GM19239 (cell line): ENCODE measurements at places on chromosomes 16 and 17.

- DNase-seq, result no peak
These were observed 187.0 kb downstream of the SEC14L1 start for GRCh38 chr17:77327566-77328464.

GRCh38 chr16:89795676-89796075 is 20.8 kb downstream of the FANCA start:
- no peak for DNase-seq

- no peak for DNase-seq
These were observed 24.1 kb downstream of the AXIN2 start for GRCh38 chr17:65537343-65537844.

DNA sequence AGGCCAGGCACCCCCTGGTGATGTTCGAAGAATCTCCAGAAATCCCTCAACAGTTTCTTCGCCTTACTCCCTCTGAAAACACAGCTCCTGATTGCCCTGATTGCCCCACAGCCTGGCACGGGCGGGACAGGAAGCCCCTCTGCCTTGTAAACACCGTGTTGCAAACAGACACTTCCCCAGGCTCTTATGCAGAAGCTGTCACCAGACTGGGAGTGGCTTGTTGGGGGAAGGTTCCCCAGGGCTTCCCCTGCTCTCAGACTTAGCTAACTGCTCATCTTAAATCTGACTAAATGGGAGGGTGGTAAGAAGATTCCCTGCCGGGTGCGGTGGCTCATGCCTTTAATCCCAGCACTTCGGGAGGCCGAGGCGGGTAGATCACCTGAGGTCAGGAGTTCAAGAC is 11.2 kb downstream of the PIK3R5 start:
- no peak for DNase-seq

DNA sequence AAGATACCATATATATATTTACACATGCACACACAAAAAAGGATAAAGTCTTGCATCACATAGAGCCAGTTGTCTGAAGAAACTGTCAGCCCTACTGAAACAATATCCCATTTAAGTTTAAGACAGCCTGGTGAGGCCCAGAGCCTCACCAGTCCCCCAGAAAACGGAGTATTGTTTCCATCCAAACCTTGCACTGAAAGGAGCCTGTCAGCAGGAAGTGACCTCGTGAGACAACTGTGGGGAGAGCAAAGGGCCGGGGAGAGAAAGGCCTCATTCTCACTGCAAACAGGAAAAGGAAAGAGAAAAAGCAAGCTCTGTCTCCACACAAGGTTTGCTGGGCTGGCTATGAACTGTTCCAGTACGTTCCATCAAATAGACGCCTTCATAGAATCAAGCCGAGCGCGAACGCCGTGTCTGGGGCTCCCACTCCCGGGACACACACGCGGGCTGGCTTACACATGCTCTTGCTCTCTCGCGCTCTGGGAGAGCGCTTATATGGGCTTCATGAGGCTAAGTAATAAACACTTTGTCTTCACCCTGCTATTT is 44.4 kb upstream of the ZFHX3 start:
- no peak for DNase-seq

- DNase-seq, result no peak
These were observed 78.2 kb downstream of the CCDC182 start for GRCh38 chr17:57666946-57667345.

GRCh38 chr16:69057400-69058378 is 47.8 kb upstream of the HAS3 start:
- DNase-seq, result no peak

- DNase-seq, result no peak
These were observed 2.6 kb upstream of the LGALS9 start for GRCh38 chr17:27628376-27628775.

- DNase-seq, result no peak
These were observed 72.9 kb downstream of the DNAH17 start for GRCh38 chr17:78504156-78504925.

- DNase-seq, result no peak
These were observed 13.6 kb upstream of the GIP start for GRCh38 chr17:48981927-48982539.

DNA sequence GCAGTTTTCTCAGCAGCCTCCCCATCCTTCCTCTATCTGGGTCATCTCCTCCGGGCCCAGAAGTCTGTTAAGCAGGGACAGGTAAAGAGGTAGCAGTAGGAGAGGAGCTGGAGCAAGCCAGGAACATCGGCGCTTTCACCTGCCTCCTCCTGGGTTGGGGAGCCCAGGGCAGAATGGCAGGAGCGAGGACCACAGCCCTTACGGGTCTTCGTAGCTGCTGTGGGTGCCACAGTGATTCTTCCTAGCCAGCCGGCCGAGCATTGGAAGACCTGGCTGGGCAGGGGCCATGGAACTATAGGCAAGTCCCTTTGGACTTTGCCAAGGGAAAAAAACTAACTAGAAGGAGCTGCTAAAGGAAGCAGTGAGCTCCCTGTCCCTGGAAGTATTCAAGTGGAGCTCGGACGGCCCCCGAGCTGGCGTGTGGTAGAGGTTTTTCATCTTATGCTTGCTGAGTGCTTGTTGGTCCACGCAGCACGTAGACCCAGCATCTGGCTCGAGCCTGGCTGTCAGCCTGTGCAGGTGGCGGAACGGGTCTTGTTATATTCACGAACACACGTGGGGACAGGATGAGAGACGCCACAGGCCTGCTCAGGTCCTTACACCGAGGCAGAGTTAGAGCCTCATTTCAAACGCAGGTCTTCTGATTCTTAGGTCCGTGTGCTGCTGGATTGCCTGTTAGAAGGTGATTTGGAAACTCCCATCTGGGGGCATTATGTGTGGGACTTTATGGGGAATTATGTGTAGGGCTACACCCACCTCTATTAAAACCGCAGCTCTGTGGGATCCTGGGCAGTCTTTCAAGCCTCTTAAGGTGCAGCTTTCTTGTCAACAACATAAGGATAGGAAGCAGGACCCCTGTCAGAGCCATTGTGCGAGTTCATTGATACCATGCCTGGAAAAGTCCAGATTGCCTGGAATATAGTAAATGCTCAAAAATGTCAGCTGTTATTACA is 54.8 kb downstream of the OR1D5 start:
- DNase-seq, result no peak

- no peak for DNase-seq
These were observed 151.6 kb downstream of the PHKB start for GRCh38 chr16:47612711-47613110.

DNA sequence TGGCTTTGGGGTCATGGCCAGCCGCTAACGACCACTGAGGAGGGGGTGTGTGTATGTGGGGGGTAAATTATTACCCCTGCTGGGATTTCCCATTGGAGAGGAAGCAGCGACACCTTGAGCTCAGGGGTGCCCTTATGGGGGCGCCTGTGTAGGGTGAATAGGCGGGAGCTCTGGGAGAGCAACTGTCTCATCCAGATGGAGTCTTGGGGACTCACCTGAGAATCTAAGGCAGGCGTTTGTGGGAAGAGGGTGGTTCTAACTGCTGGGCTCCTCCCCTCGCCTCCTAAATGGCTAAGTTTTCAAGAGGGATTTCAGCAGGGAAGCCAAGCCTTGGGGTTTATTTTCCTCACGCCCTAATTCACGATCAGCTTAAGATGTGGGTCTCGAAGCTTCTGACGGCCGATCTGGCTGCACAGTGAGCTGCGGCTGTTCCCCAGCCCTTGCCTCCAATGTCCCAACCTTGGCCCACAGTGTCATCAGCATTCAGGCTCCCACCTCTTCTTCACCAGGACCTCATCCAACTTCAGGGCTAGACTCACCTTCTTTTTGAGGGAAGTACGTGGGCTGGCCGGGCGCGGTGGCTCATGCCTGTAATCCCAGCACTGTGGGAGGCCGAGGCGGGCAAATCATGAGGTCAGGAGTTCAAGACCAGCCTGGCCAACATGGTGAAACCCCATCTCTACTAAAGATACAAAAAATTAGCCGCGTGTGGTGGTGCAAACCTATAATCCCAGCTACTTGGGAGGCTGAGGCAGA is 136.9 kb upstream of the EEF2KMT start:
- DNase-seq, result no peak

- DNase-seq, result no peak
These were observed 115.2 kb downstream of the COPRS start for GRCh38 chr17:31743797-31744196.

DNA sequence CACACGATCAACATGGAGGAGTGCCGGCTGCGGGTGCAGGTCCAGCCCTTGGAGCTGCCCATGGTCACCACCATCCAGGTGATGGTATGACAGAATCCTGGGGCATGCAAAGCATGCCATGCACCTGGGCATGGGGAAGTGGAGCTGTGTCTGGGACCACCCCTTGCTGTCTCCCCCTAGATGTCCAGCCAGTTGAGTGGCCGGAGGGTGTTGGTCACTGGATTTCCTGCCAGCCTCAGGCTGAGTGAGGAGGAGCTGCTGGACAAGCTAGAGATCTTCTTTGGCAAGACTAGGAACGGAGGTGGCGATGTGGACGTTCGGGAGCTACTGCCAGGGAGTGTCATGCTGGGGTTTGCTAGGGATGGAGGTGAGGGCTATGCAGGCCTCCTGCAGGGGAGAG is 6.7 kb downstream of the IFI35 start:
- DNase-seq, result no peak

- DNase-seq, result no peak
These were observed 194.3 kb downstream of the ZNF423 start for GRCh38 chr16:49661465-49662187.

- no peak for DNase-seq
These were observed 1.7 kb downstream of the MAP2K3 start for GRCh38 chr17:21286066-21286770.

DNA sequence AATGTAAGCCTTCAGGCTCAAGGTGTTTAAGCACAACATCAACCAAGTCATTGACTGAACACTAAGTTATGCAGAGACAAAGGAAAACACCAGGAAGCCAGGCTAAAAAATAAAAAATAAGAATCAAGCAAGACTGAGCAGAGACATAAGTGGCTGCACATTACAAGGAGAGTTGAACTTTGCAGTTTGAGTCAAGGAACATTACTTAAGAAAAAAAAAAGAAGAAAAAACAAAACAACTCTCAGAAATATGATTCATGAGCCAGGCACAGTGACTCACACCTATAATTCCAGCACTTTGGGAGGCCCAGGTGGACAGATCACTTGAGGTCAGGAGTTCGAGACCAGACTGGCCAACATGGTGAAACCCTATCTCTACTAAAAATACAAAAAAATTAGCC is 168.1 kb downstream of the C16orf95 start:
- DNase-seq, result no peak

GRCh38 chr16:1978476-1979120 is 2.7 kb downstream of the NOXO1 start:
- no peak for DNase-seq

- no peak for DNase-seq
These were observed 736 bp downstream of the SPATA20 start for GRCh38 chr17:50547736-50548083.

- no peak for DNase-seq
These were observed 7.1 kb upstream of the ERCC4 start for GRCh38 chr16:13912891-13913290.

DNA sequence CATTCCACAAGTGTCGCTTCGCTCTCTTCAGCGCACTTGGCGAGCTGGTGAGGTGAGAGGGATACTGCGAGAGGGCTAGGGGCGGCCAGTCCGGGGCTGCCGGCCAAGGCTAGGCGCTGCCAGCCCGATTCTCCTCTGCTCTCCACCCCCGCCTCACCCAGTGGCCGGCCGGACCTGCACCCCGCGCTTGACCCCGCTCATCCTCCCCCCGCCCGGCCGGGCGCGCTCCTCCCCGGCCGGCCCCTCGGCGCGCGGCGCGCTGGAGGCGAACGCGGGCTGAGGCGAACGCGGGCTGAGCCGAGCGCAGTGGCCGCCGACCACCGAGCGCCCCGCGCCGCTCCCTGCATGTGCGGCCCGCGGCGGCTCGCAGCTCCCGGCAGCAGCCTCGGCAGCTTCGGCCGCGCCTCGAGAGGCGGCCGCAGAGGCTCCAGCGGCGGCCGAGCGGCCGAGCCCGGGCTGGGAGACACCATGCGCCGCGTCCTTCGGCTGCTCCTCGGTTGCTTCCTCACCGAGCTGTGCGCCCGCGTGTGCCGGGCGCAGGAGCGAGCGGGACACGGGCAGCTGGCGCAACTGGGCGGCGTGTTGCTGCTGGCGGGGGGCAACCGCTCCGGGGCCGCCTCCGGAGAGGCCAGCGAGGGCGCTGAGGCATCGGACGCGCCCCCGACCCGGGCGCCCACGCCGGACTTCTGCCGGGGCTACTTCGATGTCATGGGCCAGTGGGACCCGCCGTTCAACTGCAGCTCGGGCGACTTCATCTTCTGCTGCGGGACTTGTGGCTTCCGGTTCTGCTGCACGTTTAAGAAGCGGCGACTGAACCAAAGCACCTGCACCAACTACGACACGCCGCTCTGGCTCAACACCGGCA is at the start of gene SHISA9:
TSS of gene SHISA9 (plus strand) at position 2 of the 865 bp plus-strand sequence.
- DNase-seq, result no peak

DNA sequence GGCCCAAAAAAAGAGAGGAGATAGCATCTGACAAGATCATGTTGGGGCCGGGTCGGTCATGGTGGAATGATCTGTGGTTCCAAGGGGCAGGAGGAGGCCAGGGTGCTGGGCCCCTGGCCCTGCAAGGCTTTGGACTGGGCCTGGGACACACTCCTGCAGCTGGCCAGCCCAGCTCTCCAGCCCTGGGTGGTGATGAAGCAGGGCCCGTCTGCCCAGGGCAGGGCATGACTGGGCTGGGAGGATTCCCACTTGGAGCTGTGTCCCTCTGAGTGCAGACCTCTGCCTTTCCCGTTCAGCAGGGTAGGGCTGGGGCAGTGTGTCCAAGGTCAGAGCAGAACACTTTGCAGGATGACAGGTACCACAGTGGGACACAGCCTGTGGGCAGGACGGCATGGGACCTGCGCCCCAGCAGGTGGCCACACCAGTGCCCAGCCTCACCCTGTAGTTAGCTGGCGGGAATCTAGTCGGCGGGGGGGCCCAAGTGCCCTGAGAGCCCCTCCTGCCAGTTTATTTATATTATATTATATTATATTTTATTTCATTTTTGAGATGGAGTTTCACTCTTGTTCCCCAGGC is 27.6 kb upstream of the MYO15B start:
- no peak for DNase-seq

- DNase-seq, result no peak
These were observed 258.2 kb upstream of the PMFBP1 start for GRCh38 chr16:72430121-72430520.

GRCh38 chr17:81150377-81151077 is 14.8 kb upstream of the PVALEF start:
- no peak for DNase-seq

DNA sequence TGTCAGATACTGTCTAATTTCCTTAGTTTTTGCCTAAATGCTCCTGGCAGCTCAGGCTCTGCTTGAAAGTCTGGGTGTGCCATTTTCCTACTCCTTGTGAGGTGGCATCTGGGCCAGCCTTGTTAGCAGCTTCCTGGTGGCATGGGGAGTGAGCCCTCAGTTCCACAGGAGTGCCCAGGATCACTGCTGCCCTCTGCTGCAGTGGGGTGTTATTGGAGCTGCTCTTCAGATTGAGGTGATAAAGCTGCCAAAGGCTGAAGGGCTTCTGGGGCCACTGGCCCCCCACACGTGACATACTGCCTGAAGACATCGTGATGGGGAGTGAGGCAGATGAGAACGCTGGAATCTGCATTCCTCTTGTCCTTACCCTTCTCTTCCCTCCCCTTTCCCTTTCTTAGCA is 27.4 kb downstream of the CEP95 start:
- DNase-seq, result no peak

- no peak for DNase-seq
These were observed 2.9 kb upstream of the CLDN9 start for GRCh38 chr16:3009568-3010390.

- DNase-seq, result peak; percentile 53
These were observed 222.1 kb downstream of the RBFOX3 start for GRCh38 chr17:79388556-79389295.

GRCh38 chr16:24150282-24150681 is 105.9 kb upstream of the CACNG3 start:
- DNase-seq, result no peak

GRCh38 chr17:75637143-75637538 is 3.9 kb downstream of the SMIM5 start:
- DNase-seq, result no peak
